Osteocyte (in vitro differentiated cells): ENCODE measurements at places on chromosomes 7 and 10. TPM values are rescaled to one million over a fixed set of nuclear protein-coding genes. Genes with fewer than 3 reads are reported as not detected.

DNA sequence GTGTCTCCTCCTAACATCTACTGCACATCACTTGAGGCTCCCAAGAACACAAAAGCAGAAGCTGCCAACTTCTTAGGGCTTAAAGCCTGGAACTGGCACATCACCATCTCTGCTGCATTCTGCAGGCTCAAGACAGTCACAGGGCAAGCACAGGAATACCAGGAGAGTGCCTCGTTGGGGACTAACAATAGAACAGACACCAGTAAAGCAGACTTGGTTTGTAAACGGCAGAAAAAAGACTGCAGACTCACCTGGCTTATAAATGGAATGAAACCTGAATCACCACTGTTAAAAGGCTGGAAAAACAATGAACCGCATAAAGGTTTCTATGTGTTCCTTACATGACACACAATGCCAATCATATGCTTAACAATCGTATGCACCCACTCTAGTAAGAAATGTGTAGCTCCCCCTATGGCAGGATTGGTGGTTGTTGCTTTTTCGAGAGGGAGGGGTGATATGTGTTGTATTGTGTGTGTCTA lies 12.8 kb downstream of the RHEB start:
- H3K4me1 ChIP-seq = peaks cover 43% of the 10 kb centered on the region
- DNase-seq = no peak
- no peaks in the 10 kb centered on the region for H3K27me3 ChIP-seq
- no peaks in the 10 kb centered on the region for H3K36me3 ChIP-seq
- no peak overlapping the region for H3K4me3 ChIP-seq

HGF gene
- 13.9 and 16.0 TPM in 2 replicates for total RNA-seq

KEL gene
- 0.50 and 1.5 TPM in 2 replicates for total RNA-seq

ZNF853 gene
- 18.2 and 18.3 TPM in 2 replicates for total RNA-seq

STEAP1B gene
- total RNA-seq = 1.3 and 1.4 TPM in 2 replicates

WNT2 gene
- total RNA-seq = 9.5 and 11.5 TPM in 2 replicates

EN2 gene
- total RNA-seq = 3.3 and 3.4 TPM in 2 replicates

RAMP3 gene
- not detected in 2 replicates for total RNA-seq

PDCD11 gene
- total RNA-seq = 32.6 and 35.3 TPM in 2 replicates
